Stimulated activated CD8-positive, alpha-beta memory T cell treated with anti-CD3 and anti-CD28 coated beads, Interleukin-4, amount 100 ng/mL, for 4 hours (primary cell): ENCODE measurements at places on chromosomes 4 and X.

- no peak for DNase-seq
Observed at GRCh38 chr4:98377559-98377958, 116.4 kb downstream of the RAP1GDS1 start.

- no peak for DNase-seq
Observed at GRCh38 chr4:61220556-61220955, 20.4 kb downstream of the ADGRL3 start.

GRCh38 chr4:15459706-15460105 lies 10.0 kb upstream of the CC2D2A start:
- DNase-seq = no peak

DNA sequence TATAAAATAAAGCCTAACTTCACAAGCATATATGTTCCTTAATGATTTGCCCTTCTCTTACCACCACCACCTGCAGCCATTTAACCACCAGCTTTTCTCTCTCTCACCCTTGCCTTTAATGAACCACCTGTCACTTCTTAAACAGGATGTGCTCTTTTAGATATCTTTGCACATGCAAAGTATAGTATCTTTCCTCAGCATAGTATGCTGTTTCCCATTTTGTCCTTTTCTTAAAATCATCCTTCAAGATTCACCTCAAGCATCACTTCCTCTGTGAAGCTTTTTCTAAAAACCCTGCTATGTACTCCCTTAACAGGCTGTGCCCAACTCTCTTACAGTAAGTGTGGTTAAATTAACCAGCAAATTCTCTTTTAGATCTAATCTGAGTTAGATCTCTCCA lies 8.2 kb upstream of the CNOT6L start:
- DNase-seq = no peak

- no peak for DNase-seq
Observed at GRCh38 chr4:41143311-41144039, 70.9 kb downstream of the APBB2 start.

- no peak for DNase-seq
Observed at GRCh38 chr4:17587094-17587822, 10.3 kb downstream of the LAP3 start.

- DNase-seq = no peak
Observed at GRCh38 chrX:40008791-40009461, 88.8 kb downstream of the BCOR start.

DNA sequence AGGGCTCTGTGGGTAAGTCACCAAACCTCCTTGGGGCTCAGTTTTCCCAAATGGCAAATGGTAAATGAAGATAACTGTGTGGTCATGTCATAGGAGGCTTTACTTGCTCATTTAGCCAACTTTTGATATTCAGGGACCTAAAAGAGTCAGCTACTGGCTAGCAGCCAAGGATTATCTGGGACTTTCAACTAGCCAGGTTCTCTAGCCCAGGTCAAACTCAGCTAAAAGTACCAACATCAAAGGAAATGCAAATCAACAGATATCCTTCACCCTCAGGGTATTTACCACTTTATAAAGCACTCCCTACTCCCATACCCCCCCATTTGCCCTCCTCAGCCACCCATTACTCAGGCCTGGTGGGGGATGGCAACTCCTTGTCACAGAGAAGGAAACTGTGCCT lies 7.5 kb downstream of the AMER1 start:
- no peak for DNase-seq
